ENCODE measurements at places on chromosomes 13 and 19. TPM values are rescaled to one million over a fixed set of nuclear protein-coding genes. Genes with fewer than 3 reads are reported as not detected.

C1QTNF9B gene
- not detected for total RNA-seq

TNFRSF19 gene
- total RNA-seq = 0.18 TPM

PSG3 gene
- not detected for total RNA-seq

ICAM5 gene
- 0.56 TPM for total RNA-seq

DIAPH3 gene
- total RNA-seq = 9.1 TPM
